Activated CD4-positive, CD25-positive, alpha-beta regulatory T cell (primary cell): ENCODE measurements at places on chromosomes 12 and 14.

GRCh38 chr14:68784226-68784910 lies 8.5 kb downstream of the ZFP36L1 start:
- no peak for DNase-seq

DNA sequence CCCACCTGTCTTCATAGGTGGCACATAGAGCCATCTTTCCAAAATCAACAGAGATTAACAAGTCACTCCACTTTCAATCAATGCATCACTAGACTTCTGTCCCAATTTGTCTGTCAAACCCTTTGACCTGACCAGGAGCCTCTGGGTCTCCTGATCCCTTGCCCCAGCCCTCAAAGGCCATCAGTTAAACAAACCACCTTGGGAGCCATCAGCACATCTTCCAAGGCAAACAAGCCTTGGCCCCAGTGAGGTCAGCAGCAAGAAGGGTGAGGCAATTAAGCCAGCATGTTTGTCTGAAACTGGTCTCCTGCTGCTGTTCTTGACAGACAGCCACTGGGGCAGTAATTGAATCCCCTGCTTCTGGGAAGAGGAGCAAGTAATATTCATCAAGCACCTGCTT lies 742.8 kb upstream of the TBX3 start:
- no peak for DNase-seq

GRCh38 chr12:120078868-120079267 lies 37.7 kb downstream of the RAB35 start:
- no peak for DNase-seq

DNA sequence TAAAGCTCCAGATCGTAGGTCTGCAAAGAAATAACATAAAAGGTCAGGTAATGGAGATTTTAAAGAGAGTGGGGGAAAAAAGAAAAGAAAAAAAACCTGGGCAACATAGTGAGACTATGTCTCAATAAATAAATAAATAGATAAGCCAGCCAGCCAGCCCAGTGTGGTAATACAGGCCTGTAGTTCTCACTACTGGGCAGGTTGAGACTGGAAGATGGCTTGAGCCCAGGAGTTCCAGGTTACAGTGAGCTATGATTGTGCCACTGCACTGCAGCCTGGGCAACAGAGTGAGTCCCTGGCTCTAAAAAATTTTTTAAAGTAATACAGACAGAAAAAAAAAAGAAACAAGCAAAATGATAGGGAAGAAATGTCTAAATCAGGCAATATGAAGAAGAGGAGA lies 43.2 kb upstream of the BBS10 start:
- no peak for DNase-seq

- DNase-seq, result no peak
Measured at GRCh38 chr14:99267837-99268781, 3.9 kb downstream of the BCL11B start.

- no peak for DNase-seq
Measured at GRCh38 chr12:131702573-131702877, 8.4 kb upstream of the SFSWAP start.

GRCh38 chr12:49489720-49490119 lies 49.1 kb upstream of the KCNH3 start:
- no peak for DNase-seq

DNA sequence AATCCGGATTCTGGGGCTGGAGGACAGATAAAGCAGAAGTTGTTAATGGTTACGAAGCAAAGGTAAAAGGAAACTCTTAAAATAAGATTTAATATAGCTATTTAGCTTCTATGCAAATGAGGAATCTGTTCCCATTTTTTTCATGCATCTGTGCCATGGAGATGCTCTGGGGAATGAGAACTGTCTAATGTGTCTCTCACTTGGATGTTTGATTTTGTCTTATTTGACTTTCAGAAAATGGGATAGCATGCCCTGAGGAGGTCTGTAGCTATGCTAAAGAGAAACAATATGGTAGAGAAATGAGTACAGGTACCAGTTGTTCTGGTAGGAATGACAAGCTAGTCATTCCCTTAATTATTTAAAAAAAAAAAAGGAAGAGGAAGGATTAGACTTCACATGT lies 24.3 kb downstream of the C12orf76 start:
- no peak for DNase-seq

DNA sequence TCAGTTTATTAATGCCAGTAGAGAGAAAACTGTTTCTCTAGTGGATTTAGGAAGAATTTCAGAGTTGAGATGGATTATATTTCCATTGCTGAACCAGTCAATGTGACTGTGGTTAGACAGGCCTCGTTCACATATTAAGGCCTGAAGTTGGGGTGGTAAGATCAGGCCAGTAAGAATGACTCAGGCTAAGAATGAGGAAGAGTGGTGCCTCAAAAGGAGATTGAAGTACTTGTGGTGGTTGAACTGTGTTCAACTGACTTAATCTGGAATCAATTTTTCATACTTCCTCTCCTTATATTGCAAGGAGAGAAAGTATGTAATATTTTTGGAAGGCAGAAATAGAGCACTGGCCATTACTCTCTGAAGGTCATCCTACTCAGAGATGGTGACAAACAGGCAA lies 37.8 kb upstream of the ATF7IP start:
- no peak for DNase-seq

DNA sequence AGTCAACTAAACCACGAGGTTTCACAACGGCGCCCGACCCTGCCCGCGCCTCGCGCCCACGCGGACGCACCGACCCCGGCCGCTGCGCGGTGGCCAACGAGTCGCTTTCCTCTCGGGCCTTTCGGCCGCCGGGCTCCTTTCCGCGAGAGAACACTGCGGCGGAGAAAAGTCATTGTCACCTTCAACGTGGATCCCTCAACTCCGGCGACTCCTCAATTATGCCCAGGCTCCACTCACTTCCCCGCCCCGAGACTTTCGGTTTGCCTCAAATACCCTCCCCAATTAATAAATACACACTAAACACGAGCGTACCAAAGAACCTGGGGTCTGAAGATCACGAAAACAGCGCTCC lies 450 bp downstream of the SINHCAF start:
- DNase-seq, result peak; percentile 9
